ENCODE measurements at places on chromosomes 11 and 22.

GRCh38 chr22:23786261-23786710 lies 480 bp upstream of the SMARCB1 start:
- H3K4me1 ChIP-seq: peaks cover 11% of the 10 kb centered on the region
- DNase-seq: no peak
- H3K27ac ChIP-seq: peak overlapping the region; percentile 57
- H3K4me3 ChIP-seq: peak overlapping the region; percentile 42
- no peaks in the 10 kb centered on the region for H3K27me3 ChIP-seq
- H3K36me3 ChIP-seq: peaks cover 29% of the 10 kb centered on the region

DNA sequence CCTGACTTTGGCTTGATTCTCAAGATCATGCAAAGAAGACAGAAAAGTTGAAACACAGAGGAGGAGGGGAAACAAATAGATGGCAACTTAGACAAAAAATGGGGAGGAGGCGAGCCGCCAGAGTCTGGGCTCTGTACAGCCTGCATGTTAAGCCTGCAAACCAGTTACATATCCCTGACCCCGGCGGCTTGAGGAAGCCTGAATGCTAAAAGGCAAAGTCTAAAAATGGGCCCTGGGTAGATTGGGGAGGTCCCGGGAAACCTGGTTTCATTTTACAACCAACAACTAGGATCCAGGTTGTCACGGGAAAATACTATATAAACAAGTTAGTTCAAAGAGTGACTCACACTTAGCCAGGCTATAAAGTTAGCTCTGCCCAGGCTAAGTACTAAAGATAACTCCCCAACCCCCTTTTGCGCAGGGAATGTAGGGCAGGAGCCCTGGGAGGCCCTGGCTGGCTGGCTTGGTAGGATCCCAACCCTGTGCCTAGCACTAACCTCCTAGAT lies 18.8 kb upstream of the ZBTB16 start:
- H3K27me3 ChIP-seq: no peaks in the 10 kb centered on the region
- no peak overlapping the region for H3K4me3 ChIP-seq
- no peaks in the 10 kb centered on the region for H3K36me3 ChIP-seq

DNA sequence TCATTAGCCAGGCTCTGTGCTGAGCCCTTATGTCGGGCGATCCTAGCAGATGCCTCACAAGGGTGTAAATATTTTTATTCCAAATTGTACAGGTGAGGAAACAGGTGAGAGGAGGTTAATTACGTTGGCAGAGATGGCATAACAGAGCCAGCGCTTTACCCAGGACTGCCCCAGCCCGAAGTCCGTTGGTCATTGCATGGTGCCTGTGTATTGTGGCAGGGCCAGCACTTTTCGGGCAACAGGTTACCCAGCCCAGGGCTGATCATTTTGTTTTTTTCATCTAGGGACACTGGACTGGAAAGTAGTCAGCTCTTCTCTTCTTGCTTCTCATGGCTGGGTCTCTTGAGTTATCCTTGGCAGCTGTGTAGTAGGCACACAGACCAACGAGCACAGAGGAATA lies 202.2 kb upstream of the NAV2 start:
- H3K4me1 ChIP-seq: peaks cover 2% of the 10 kb centered on the region
- no peaks in the 10 kb centered on the region for H3K27me3 ChIP-seq
- H3K4me3 ChIP-seq: no peak overlapping the region
- no peaks in the 10 kb centered on the region for H3K36me3 ChIP-seq
- no peak for DNase-seq
- no peak overlapping the region for H3K27ac ChIP-seq

- no peak overlapping the region for H3K4me3 ChIP-seq
- no peaks in the 10 kb centered on the region for H3K36me3 ChIP-seq
- no peak for DNase-seq
- no peaks in the 10 kb centered on the region for H3K4me1 ChIP-seq
These were observed 6.0 kb upstream of the OR10A2 start for GRCh38 chr11:6856871-6857270.

DNA sequence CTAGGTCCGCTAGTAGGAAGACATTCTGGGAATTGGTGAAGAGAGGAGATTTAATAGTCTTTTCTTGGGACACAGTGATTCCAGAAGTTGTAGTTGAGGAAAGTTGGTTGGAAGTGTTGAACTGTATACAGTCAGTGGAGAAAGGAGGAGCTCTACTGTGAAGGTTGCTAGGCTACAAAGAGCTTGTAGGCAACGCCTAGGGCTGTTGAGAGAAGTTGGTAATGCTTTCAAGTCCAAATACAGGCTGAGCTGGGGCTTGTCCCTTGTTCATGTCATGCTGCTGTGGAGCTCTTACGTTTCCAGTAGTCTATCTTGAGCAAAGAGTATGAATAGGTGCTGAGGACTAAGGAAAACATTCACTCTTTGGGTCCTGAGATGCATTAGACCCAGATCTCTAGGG lies 1.1 kb downstream of the TBCEL start:
- no peaks in the 10 kb centered on the region for H3K27me3 ChIP-seq
- peaks cover 2% of the 10 kb centered on the region for H3K36me3 ChIP-seq
- peaks cover 9% of the 10 kb centered on the region for H3K4me1 ChIP-seq
- peak overlapping the region; percentile 81 for H3K4me3 ChIP-seq
- no peak for DNase-seq
